ENCODE measurements at places on chromosomes 5 and 9.

GRCh38 chr5:14143546-14143840 lies 351 bp downstream of the TRIO start:
- no peak for DNase-seq

DNA sequence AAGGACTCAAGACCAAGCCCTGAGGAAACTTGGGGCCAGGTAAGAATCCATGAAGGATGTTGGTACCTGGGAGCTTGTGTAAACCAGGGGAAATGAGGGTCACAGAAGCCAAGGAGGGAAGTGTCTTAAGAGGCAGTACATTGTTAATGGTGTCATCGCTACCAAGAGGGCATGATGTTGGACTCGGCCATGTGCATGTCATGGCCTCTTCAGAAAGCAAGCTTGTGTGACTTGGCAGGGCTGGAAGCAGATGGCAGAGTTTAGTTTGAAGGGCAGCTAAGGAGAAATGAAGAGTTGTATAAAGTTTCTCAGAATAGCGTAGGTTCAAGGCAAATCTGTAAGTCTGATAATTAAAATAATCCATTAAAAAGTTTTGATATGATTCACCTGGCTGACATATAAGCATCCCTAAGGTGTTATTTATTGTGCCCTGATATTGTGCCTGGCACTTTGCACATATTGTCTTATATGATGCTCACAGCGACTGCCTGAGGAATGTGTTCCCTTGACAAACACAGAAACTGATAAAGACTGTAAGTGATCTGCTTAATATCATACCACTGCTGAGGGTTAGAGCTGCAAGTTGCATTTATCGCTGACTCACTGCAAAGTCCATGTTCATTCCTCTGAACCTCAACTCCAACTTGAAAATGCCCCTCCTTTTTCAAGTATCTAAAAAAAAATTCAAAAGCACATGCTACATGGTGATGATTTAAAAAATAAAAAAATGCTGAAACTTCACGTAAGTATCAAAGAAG lies 81.3 kb upstream of the PTPN3 start:
- no peak for DNase-seq

DNA sequence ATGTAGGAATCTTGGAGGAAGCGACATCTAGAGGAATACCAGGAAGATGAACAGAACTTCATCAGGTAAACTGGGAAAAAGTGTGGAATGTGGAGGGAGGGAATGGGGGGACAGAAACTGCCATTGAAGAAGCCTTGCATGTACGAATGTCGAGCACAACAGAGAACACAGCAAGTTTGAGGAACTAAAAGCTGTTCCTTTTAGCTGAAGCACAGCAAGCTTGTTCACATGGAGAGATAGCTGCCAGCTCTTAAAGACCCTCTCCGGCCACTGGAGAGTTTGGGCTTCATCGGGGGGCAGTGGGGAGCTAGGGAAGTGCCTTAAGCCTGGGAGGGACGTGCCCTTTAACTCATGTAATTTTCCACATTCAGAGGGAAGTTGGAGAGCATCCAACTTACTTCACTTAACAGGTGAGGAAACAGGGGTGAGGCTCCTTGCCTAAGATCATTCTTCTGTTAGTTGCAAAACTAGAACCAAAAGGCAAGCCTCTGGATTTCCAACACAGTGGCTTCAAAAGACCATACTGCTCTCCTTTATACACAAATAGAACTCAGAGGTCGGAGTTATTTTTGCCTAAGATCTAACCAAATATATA lies 2.3 kb upstream of the CYFIP2 start:
- no peak for DNase-seq

DNA sequence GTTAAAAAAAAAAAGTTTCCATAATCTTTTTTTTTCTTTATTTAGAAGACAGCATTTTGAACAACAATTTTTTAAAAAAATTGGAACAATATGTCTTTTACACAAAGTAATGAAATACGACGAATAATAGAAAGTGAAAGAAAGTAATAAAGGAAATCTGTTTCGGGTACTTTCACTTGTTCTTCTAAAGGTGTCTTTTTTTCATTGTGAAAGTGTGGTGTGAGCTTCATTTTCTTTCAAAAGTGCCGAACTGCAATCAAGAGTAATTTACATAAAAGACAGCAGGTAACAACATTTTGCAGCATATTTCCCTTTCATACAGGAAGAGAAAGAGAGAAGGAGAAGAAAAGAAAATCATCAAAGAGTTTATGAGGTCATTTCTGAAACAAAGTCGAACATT lies 159.7 kb upstream of the CDH12 start:
- peak; percentile 30 for DNase-seq

GRCh38 chr9:91522481-91522880 lies 98.8 kb upstream of the NFIL3 start:
- peak; percentile 86 for DNase-seq

DNA sequence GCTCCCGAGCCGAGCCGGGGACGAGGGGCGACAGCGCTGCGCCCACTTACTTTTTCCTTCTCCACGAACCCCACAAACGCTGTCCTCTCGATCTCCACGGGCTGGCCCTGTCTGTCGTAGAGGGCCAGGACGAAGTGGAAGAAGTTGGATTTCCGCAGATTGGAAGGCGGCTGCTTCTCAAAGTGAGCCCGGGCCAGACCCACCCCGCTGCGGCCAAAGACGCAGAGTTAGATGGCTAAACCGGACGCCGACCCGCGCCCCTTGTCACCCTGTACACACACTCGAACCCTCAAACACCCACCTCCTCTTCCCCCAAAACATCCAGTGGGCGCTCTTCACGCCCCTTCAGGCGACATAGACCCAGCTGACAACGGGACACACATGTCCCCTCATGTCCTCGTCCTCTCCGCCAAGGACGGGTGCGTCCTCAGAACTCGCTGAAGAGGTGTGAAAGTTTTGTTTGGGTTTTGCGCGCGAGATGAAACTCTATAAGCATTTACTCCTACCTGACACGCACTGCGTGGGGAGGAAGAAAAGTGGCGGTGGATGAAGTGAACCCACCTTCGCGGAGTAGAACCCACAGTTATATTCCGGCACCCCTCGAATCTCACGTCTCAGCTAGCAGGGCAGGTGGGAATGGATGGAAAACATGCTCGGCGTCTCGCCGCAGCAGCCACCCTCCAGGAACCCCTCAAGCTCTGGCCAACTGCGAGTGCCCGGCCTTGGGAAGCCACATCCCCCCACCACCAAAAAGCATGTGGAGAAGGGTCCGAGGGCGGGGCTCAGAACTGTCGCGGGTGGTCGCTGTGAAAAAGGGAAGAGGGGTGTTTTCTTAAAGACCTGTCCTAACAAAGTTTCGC lies 2.6 kb downstream of the EBF1 start:
- DNase-seq, result peak; percentile 41

DNA sequence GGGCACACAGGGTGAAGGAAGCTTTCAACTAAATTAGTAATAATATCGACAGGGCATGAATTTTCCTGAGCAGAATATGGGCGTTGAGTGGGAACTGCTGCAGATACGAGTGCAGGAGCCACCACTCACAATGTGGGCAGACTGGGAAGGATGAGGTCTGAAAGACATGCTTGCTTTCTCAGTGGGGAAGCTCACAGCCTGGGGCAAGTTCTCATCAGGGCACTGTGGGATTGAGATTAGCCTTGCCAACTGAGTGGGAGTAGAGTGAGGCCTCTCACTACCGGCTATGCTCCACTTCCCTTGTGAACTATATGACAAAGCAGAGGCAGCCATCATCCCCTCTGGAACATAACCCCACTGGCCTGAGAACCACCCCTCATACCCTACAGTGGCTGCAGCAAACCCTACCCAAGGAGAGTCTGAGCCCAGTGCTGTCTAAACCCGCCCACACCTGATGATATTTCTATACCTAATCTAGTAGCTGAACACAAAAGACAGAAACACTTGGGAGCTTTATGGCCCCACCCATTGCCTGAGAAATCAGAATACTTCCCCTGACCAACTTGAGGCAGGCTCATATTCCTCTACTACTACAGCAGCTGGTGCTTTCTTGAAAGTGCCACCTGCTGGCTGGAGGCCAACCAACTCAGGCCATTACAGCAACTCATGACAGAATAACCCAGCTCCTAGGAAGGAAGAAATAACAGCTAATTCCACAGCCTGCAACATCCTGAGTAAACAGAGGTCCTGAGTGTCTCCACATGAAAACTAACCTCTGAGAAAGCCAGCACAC lies 173.7 kb upstream of the SPEF2 start:
- no peak for DNase-seq

GRCh38 chr5:151697452-151697851 lies 10.7 kb upstream of the SPARC start:
- peak; percentile 52 for DNase-seq

- peak; percentile 86 for DNase-seq
Observed at GRCh38 chr9:77433675-77434445, 214.3 kb downstream of the GNA14 start.

GRCh38 chr5:35415309-35415708 lies 185.0 kb upstream of the PRLR start:
- no peak for DNase-seq

- DNase-seq, result no peak
Observed at GRCh38 chr5:151195622-151196021, 28.3 kb downstream of the CCDC69 start.

- peak; percentile 17 for DNase-seq
Observed at GRCh38 chr5:53362521-53362941, 117.9 kb upstream of the FST start.

DNA sequence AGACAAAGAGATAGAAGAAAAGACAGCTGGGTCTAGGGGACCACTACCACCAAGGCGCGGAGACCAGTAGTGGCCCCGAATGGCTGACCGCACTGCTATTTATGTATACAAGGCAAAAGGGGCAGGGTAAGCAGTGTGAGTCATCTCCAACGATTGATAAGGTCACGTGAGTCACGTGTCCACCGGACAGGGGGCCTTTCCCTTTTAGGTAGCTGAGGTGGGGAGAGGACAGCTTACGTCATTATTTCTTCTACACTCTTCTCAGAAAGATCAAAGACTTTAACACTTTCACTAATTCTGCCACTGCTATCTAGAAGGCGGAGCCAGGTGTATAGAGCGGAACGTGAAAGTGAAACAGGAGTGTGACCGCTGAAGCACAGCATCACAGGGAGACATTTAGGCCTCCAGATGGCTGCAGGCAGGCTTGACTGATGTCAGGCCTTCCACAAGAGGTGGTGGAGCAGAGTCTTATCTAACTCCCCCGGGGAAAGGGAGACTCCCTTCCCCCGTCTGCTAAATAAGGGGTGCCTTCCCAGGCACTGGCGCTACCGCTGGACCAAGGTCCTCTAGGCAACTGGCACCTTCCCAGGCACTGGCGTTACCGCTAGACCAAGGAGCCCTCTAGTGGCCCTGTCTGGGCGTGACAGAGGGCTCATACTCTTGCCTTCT lies 6.1 kb upstream of the PRR16 start:
- peak; percentile 24 for DNase-seq

DNA sequence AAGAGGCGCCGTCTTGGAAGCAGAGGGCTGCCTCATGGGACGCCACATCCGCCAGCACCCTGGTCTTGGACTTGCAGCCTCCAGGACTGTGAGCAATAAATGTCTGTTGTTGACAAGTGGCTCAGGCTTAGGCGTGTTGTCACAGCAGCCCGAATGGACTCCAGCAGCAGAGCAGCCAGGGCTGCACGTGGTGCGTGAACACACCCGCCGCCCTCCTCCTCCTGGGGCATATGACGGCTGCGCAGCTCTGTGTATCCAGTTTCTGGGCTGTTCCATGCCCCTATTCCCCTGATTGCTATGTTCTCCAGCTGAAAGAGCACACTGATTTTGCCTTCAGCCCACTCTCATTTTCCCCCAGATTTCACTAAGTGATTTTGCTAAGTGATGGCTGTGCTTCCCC lies 36.0 kb upstream of the CLPTM1L start:
- DNase-seq, result peak; percentile 55

DNA sequence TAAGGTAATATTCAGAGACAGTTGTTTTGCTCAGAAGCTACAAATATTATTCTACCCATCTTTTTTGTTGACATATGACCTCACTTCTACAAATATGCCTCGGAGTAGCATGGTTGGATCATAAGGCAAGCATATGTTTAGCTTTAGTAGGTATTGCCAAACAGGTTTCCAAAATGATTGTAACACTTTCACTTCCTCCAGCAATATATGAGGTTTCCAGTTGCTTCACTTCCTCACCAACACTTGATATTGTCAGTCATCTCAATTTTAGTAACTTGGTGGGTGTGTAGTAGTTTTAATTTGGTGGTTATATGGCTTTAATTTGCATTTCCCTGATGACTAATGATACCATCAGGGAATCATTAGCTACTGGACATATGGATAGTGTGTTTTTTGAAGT lies 46.7 kb downstream of the TNFSF8 start:
- no peak for DNase-seq

DNA sequence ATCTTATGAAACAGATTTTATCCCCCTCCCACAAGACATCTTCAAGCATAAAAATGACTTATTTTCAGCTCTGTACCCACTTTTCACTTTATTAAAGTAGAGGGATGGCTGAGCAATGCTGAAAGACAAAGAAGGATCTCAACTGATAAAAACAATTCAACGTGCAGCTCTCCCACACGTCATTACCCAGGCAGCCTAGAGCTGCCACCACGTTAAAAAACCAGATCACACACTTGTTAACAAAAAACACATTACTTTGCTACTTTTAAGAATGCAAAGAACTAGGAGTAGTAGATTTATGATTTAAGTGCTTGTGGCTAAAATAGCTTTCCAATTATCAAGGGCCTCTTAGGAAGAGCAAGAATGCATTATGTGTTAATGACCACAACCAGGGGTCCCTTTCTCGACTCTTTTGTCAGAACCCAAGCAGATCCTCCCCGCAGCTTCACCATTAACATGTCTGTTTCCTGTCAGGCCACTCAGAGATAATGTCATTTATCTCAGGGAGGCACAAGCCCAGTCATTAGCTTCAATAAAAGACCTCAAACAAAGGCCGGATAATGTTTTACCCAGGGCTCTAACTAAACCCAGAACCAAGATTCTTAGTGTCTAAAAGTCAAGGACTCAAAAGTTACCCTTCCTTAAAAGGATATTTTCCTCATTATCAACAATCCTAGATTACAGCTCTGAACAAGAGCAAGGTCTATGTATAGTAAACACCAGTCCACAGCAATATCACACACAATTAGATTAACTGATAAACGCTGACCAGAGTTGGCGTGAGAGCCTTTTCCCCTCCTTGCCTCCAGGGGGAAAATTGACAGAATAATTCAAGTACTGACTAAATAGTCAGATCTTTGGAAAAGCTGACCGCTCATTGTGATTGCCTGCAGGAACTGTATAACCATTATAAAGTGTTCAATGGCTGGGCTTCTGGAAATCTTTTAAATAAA lies 7.5 kb downstream of the ZNF608 start:
- peak; percentile 55 for DNase-seq

- DNase-seq, result peak; percentile 97
Observed at GRCh38 chr9:14554886-14555285, 138.3 kb downstream of the ZDHHC21 start.

- DNase-seq, result peak; percentile 4
Observed at GRCh38 chr5:86320266-86320665, 297.5 kb upstream of the COX7C start.

- DNase-seq, result no peak
Observed at GRCh38 chr5:120155873-120156272, 308.2 kb upstream of the PRR16 start.

- DNase-seq, result no peak
Observed at GRCh38 chr5:97764700-97765099, 581.7 kb upstream of the RIOK2 start.

GRCh38 chr9:92030367-92030766 lies 80.3 kb upstream of the ROR2 start:
- no peak for DNase-seq

- no peak for DNase-seq
Observed at GRCh38 chr5:180153099-180153498, 55.9 kb downstream of the RASGEF1C start.
